Midbrain (tissue), 1 donor: ENCODE measurements at places on chromosomes 7 and 10.

- DNase-seq, result peak; percentile 83
Observed at GRCh38 chr7:129829737-129830631, 122.8 kb downstream of the UBE2H start.

- DNase-seq, result peak; percentile 52
Observed at GRCh38 chr10:79242620-79243152, 104.6 kb upstream of the PPIF start.

- DNase-seq, result no peak
Observed at GRCh38 chr10:129213256-129213655, 253.8 kb upstream of the MGMT start.

- no peak for DNase-seq
Observed at GRCh38 chr10:22229802-22230157, 12.0 kb upstream of the EBLN1 start.

- DNase-seq, result no peak
Observed at GRCh38 chr7:151115121-151115835, 29.0 kb downstream of the AGAP3 start.

DNA sequence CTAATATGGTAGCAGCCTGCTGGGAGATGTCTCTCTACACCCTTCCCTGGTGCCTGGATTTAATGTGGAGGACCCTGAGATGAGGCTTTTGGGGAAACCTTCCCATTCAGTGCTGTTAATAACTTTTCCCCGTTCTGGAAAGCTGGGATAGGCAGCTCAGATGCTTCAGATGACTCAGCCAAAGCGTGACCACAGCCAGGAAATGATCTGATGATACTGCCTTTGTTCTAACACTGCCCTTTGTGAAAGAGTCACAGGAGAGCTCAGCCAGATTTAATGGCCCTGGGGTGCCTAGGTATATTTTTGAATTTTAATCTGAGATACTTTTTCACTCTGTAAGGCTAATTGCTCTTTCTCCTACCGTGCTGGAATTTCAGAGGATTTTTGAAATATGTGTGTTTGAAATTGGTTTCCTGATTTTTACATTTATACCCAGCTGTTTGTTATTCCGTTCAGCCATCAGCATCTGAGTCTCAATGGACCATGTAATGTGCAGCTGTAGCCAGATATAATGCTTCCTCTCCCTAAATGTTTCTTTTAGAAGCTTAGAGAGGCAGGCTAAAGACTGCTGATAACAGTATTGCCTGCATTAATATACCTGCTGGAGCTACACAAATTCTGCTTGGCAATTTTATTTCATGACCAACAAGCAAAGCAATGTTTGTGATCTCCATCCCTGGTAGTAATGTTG is 17.8 kb downstream of the CELF2 start:
- no peak for DNase-seq

DNA sequence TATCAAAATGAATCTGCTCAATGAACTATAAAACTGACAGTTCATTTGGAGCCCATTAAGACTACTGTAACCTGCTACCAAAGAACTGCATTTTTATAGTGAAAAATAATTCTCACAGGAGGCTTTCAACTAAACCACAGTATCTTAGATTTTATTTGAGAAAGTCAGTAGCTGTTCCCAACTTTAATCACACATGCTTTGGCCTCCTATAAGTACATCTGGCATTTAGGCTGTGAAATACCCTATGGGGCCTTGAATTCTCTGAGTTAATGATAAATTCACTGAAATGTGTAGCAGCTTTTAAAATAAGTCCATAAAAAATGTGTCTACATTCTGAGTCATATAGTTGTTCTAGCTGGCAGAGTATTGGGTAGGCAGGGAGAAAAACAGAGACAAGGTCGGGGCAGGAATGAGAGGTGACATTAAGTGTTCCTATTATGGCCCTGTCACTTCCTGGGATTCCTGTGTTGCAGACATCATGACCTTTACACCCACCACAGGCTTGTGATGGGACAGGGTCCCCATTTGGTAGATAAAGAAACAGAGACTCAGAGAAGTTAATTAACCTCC is 588.8 kb downstream of the REEP3 start:
- DNase-seq, result no peak

DNA sequence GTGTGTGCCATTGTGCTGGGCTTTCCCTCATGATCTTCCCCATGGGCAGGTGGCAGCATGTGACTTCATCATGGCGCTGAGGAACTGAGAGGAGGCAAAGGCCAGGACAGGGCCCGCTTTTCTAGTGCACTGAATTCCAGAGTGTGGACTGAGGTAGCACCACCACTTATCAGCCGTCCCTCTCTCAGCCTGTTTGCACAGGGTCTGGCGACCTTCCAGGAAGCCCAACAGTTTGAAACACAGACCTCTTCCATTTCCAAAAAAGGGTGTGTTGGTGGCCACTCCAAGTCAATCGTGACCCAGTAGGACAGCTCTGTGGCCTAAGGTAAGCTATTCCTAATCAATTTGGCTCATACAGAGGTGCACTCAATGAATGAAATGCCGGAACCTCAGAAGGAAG is 4.4 kb downstream of the DNAJC30 start:
- no peak for DNase-seq

DNA sequence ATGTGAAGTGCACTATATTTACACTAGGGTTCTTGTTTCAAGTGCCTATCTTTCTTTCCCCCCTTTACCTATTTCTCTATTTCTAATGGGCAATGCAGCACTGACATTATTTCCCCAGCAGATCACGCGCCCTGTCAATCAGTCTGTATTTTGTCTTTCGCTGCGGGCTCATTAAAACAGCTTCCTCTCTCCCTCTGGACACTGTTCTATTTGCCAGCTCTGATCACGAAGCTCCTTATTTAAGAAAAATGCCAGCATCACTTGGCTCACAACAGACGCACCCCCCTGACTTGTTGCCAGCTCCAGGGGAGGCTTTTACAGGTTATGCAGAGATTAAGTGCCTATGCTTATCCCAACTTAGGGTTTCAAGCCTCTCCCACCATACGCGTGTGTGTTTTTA is 78.5 kb downstream of the EBF3 start:
- no peak for DNase-seq

GRCh38 chr7:27031289-27032172 is 64.3 kb downstream of the HOXA1 start:
- DNase-seq, result no peak

DNA sequence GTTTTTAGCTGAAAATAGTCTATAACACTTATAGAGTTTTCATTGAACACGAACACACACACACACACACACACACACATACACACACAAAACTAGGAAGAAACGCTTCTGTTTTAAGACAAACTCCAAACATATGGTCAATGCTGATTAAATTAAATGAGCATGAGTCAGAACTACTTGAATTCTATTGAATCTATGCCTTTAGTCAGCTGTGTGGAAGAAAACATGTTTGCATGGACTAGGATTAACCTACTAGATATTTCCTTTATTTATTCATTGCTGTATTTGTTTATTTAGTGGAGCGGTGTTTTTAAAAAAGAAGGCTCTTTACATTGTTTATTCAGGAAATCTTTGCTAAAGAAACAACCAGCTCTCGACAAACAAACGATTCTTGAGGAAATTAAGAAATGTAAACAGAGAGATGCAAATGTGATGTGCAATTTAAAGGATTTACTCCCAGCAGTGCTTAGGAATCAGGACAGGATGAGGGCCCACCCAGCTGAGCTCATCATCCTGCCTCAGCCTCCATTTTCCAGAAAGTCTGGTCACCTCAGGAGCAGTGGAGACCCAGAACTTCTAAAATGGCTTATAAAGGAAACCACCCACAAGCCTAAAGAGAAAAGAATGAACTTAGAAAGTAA is 83.2 kb downstream of the PDE1C start:
- DNase-seq, result no peak

DNA sequence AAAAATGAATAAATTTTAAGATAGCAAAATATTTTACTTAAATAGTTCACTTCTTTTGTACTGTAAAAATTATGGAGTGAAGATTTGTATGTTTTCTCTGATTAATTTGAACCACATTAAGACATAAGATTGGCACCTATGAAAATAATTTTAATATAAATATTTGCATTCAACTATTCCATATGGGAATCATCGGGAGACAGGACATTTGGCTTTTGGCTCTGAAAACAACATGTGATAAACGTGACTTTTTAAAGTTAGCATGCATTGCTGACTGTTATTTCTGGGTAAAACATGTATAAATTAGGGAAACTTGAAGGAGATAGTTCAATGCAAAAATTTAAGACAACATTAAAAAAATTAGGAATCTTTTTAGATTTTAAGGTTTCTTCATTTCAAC is 117.2 kb downstream of the SEMA3E start:
- no peak for DNase-seq

DNA sequence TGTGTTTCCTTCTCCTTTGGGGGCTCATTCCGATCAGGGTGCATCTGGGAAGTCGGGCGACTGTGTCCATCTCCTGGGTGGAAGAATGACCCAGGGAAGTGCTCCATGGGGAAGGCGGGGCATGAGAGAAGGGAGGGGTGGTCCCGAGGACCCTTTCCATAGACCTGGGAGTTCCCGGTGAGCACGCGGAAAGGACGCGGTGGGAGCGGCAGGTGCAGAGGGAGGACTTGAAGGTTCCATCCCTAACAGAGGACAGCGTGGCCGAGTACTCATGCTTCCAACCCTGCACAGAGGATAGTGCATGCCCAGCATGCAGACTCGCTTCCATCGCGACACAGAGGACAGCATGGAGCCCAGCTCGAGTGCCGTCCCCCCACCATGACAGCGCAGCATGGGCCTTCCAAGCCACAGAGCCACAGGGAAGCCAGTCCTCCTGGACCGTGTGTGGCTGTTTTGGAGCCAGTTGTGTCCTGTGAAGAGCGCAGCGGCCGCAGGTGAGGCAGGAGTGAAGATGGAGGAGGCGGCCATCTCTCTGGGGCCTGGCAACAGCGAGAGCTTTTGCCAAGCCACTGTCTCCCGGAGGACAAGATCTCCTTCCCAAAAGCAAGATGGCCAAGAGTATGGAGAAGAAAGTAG is 281.4 kb downstream of the DNAJB6 start:
- no peak for DNase-seq

DNA sequence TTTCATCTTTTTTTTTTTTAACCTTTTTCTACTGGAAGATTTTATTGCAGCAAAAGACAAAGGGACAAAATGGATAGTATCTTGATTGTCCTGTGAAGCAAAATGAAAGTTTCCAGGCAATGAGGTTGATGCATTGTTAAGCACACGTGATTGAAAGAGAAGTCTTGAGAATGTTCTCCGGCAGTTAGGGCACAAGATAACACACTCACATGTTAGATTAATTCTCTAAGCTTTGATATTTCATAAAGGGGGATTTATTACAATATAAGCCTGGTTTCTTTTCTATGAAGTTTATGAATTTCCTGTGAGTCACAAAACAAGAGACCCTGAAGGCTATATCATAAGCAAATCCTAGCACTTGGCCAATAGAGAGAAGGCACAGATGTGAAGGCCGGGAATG is 93.4 kb upstream of the ARMC3 start:
- DNase-seq, result no peak

DNA sequence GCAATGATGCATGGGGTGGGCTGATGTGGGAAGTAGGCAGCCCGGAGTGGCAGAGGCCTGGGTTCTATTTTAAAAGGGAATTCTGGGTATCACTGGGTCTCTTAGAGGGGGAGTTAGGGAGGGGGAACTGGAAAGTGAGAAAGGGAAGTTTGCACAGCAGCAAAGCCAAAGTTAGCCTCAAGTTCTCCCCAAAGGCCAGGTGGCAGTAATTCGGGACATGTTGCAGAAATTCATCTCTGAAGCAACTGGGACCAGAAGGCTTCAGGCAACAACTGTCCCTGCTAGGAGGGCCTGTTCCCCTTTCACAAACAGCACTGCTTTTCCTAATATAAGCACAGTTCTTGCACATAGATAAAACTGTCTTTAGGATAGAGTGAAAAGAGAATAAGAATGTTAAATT is 67.4 kb downstream of the NOD1 start:
- peak; percentile 24 for DNase-seq

DNA sequence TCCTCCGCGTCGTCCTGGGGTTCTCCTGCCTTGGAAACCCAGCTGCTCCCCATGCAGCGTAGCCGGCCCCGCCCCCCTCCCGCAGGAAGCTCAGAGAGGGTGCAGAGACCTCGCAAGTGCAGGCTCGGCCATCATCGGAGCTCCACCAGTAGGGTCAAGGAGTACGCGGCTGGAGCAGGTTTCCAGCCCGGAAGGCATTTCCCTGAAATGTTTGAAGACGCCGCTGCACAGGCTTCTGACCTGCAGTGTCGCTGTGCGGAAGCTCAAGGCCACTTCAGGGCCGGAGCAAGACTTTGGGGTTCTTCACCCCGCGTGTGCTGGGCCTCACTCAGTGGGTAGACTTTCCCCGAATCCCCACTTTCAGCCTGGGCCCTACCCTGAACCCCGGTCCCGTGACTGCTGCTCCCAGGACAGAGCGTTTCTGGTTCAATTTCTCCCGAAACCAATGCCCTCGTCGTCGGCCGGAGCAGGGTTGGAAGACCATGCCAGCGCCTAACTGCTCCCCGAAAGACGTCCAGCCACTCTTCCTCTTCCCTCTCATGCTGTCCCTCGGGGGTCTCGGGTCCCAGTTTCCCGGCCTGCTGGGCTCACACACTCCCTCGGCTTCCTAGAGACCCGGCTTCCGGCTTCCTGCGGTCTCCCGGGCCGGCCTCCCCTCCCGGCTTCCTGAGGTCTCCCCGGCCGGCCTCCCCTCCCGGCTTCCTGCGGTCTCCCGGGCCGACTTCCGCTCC is 52.1 kb downstream of the INSIG1 start:
- no peak for DNase-seq

GRCh38 chr10:76047521-76047920 is 616.1 kb downstream of the LRMDA start:
- DNase-seq, result no peak

DNA sequence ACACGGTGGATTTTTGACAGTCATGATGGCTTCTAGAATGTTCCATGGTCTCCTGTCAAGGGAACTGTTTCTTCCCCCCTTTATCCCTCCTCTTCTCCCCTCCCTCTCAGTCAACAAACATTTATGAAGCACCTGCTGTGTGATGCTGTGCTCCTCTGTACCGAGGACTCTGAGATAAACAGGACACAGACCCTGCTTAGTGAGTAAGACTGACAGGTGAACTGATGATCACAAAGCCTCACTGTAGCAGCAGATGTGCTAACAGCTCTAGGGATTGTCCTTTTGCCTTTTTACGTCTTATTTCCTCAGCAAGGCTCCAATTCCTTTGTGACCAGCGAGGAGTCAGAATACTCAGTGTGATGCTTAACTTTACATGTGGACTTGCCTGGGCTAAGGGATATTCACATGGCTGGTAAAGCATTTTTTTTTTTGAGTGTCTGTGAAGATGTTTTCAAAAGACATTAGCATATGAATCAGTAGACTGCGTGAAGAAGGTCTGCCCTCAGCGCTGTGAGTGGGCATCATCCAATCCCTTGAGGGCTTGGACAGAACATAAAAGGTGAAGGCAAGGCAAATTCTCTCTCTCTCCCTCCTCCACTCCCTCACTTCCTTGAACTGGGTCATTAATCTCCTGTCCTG is 170.1 kb downstream of the ADRA2A start:
- DNase-seq, result no peak
